ENCODE measurements at places on chromosomes 1 and 21.

GRCh38 chr1:243482141-243483022 is 226.5 kb downstream of the SDCCAG8 start:
- DNase-seq, result no peak

- no peak for DNase-seq
Observed at GRCh38 chr1:43067977-43068751, 103.9 kb downstream of the EBNA1BP2 start.

- no peak for DNase-seq
Observed at GRCh38 chr1:180842491-180843275, 70.0 kb upstream of the KIAA1614 start.

DNA sequence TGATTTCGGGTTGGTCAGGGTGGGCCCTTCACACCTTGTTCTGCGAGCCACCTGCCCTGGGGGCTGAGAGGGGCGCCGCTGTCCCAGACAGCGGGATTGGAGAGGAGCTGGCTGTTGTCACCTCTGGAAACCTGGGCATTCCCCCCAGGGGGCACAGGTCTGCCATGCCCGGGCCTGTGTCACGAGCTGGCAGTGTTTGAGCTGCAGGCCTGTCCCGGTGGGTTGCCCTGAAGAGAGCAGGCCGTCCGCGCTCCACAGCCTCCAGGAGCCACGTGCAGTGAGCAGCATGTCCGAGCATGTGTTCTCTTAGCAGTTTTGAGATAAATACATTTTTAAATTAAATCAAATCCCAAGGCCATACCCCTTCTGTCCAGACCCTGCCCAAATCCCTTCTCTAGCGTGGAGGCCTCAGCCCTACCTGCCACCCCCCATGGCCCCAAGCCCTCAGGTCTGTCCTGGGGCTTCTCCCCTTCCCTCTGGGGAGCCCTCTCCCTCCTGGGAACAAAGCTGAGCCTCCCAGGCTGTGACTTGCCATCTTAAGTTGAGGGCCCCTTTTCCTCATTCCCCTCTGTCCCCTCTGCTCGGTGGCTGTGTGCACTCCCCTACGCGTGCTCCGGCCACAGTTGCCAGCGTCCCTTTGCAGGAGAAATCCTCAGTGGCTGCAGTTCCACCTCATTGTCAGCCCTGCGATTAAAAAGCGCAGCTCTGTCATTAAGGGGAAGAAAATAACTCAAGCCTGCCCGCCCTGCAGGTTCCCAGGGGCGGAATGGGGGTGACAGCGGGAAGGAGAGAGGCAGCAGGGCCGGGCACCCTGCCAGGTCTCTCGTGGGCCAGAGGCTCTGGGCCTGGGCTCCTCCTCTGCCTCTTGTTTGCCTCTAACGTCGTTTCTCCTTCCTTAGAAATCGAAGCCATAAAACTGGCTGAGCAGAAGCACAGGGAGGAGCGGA is 26.6 kb downstream of the SLX9 start:
- DNase-seq, result no peak

- DNase-seq, result no peak
Observed at GRCh38 chr1:197918807-197919345, 1.7 kb downstream of the LHX9 start.

GRCh38 chr1:188715566-188715965 is 1762.1 kb downstream of the BRINP3 start:
- DNase-seq, result no peak

- no peak for DNase-seq
Observed at GRCh38 chr1:45259053-45259452, 52.6 kb upstream of the ZSWIM5 start.

- no peak for DNase-seq
Observed at GRCh38 chr1:87072904-87073303, 158.5 kb downstream of the HS2ST1 start.
